Astrocyte (in vitro differentiated cells and primary cell): ENCODE measurements at places on chromosomes 2 and 18.

GRCh38 chr2:24926602-24927252 lies 6.7 kb upstream of the ADCY3 start:
- DNase-seq, result no peak

- DNase-seq, result no peak
Measured at GRCh38 chr2:233919319-233919718, 2.1 kb downstream of the TRPM8 start.

GRCh38 chr2:9993488-9994165 lies 42.1 kb downstream of the GRHL1 start:
- no peak for DNase-seq

GRCh38 chr2:124530203-124530602 lies 505.1 kb downstream of the CNTNAP5 start:
- no peak for DNase-seq

DNA sequence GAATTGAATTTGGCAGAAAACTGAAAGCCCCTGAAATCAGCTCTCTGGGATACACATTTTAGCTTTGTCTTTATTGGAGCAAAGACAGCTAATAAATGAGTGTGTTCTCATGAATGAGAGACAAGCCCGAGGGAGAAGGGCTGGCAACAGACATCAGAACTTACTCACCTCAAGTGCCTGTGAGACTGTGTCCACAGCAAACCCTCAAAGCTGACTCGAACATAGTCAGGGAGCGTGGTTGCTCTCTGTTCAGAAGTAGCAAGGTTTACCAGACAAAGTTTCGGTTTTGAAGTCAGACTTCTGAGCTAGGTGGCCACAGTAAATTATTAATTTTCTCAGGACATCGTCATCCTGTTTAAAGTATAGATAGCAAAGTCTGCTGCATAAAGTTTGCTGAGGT lies 207.9 kb downstream of the CMPK2 start:
- no peak for DNase-seq

DNA sequence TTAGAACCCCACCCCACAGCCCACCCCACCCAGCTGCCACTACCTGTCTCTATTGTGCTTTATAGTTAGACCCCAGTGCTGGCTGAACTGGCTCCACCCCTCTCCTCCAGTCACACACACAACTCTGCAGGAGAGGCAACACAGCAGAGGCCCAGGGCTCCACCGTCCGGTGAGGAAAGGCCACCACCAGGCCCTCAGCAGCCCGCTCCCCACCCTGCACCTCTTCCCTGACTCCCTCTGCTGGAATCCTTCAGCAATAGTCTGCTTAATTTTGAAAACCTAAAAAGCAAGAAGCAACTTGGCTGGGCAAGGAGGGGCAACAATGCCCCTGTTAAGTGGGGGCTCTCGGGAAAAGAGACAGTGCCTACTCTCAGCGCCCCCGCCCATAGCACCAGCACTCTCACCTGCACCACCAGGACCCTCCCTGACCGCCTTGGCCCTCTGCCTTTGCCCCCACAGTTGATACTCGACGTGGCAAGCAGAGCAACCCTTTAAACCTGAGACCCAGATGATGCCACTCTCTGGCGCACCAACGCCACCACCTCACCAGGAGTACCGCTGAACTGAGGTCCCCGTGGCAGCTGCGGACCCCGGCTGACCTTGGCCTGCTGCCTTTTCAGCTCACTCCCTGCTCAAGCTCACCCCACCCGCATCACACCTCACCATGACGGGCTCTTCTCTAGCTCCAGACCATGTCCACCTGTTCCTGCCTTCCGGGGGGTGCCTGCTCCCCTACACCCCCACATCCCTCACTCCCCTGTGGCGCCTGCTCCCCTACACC lies 45.7 kb downstream of the NDUFA10 start:
- DNase-seq, result peak; percentile 3

GRCh38 chr2:43041173-43041591 lies 185.2 kb downstream of the ZFP36L2 start:
- peak; percentile 30 for DNase-seq

DNA sequence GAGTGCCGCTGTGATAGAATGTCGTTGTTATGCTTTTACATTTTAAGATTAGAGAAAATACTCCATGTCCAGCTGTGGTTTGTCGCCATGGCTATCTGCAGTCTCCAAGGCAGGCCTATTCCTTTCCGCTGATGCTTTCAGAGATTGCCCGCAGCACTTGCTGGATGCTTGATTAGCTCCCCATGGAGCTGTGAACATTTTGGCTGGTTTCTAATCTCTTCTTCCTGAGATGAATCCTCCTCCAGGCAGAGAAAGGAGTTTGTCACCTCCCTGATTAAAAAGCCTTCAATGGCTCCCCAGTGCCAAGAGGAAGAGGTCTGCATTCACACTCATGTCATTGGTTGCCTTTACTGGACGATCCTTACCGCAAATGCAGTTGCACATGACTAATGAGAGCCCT lies 32.6 kb upstream of the LPIN1 start:
- DNase-seq, result no peak

GRCh38 chr2:229660391-229660790 lies 54.0 kb downstream of the DNER start:
- DNase-seq, result no peak

- DNase-seq, result peak; percentile 23
Measured at GRCh38 chr2:212408524-212408923, 130.1 kb downstream of the ERBB4 start.

- no peak for DNase-seq
Measured at GRCh38 chr18:59360381-59360780, 1.3 kb upstream of the LMAN1 start.

DNA sequence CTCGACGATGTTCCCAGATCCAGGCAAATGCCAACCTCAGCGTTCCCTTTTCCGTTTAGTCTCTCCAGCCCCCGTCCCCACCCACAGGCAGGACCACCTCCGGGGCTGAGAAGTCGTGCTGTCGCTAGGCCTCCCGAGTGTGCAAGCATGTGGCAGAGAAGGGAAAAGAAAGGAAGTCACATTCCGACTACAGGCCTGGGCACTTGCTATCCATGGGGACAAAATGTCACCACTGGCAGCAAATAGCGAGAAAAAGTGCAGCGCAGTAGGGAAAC lies 420 bp downstream of the PIGN start:
- no peak for DNase-seq

DNA sequence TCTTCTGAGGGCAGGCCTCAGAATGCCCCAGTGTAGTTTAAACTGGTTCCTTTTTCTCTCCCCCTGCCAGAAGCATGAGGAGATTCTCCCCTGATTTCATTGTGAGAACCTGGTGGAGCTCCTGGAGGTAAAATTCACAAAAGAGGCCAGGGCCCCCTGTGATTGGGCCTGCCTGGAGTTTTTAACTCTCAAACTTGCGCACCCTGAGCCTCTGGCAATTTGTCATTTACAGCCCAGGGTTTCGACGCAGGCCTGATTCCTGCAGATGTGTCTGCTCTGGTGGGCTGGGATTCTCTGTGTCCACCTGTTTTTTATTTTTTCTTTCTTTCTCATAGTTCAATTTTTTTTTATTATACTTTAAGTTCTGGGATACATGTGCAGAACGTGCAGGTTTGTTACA lies 157.9 kb downstream of the ASB1 start:
- DNase-seq, result no peak

DNA sequence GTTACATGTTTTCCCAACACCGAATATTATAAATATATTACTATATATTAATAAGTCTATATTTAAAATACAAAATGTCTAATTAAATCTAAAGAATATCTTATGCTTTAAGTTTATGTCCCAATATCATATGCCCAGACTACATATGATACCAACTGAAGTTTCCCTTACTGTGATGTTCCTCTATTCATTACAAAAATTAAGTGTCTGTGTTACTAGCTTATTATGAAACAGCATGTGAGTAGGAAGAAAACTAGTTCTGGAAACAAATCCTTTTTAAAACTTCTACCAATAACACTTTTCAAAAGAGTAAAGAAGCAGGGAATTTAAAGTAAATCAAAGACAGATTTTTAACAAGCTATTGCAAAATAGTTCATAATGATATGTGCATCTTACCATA lies 17.8 kb downstream of the HNRNPLL start:
- no peak for DNase-seq

GRCh38 chr2:25887624-25888242 lies 9.4 kb upstream of the ASXL2 start:
- no peak for DNase-seq
